ENCODE measurements at places on chromosomes 16 and 17.
A peak's percentile ranks its signal among the peaks of the same experiment; 100 is the strongest.

- no peak for DNase-seq
Observed at GRCh38 chr17:43536236-43536992, 9.7 kb downstream of the ETV4 start.

GRCh38 chr16:51119556-51119955 is 31.5 kb downstream of the SALL1 start:
- DNase-seq = no peak

DNA sequence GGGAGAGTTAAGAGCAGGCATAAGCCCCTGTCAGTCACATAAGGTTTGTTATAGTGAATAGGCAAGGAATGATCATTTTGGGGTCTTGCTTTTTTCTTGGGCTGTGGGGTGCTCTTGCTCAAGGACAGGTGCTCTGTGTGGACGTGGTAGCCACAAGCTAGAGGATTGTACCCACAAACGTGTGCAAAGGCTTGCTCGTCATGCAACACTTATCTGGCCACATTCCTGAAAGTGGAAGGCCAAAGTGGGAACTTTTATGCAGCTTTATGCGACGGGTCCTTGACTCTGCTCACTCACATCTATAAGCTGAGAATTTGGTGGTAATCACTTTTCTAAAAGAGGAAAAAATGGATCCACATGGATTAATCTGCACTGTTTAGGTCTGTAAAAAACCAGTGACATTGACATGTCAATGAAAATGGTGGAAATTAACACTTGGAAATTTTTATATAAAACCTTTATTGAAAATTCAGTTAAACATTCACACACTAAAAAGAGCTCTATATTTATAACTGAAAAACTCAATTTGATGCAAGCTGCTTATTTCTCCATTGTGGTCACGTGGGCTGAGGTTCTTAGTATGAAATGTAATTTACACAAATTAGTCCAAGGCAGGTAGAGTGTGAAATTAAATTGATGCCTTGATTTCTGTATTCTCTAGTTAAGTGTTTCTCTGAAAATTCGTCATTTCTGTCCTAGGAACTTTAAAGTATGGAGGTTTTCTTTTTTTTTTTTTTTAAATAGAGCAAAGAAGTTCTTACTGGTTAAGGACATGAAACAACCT is 162.3 kb downstream of the MSI2 start:
- no peak for DNase-seq

DNA sequence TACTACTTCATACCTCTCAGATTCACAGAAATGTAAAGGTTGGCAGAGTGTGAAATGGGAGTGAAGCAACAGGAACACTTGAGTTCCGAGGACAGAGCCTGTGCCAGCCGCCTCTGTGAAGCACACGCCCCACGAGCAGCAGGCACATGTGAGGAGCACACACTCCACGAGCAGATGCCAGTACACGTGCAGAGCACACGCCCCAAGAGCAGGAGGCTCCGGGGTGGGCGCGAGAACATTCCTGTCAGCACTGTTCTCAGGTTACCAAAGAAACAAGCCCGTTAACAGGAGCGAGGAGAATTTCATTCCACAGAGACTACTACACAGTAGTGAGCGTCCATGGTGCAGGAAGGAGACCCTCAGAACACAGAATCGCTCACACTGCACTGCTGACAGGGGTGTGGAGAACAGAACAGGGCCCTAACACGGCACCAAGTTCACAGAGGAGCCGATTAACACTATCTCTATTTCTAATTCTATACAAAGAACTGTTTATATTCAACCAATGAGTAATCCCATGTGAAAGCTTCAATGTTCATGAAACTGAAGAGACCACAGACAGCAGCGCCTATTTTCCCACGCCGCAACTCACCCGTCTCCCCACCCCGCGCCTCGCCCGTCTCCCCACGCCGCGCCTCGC is 40.1 kb downstream of the KLHDC4 start:
- no peak for DNase-seq

GRCh38 chr17:81428948-81429774 is 33.9 kb downstream of the BAHCC1 start:
- DNase-seq = no peak

- no peak for DNase-seq
Observed at GRCh38 chr16:17424771-17425170, 46.0 kb downstream of the XYLT1 start.

DNA sequence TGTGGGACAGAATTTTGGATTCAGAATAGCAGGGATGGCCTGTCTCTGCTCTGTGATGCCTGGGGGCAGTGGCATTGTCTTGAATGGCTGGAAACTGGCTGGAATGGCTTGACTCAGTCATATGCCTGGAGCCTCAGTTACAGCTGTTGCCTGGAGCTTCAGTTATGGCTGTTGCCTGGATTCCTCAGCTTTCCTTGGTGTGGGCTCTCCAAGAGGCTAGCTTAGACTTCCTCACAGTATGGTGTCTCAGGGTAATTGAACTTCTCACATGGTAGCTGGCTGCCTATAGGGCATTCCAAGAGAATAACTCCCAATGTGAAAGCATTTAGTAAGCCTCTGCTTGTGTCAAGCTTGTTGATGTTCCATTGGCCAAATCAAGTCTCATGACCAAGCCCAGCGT is 21.1 kb downstream of the KRT23 start:
- no peak for DNase-seq

GRCh38 chr16:86739808-86740207 is 161.5 kb downstream of the FOXL1 start:
- no peak for DNase-seq

- DNase-seq = no peak
Observed at GRCh38 chr17:68705714-68706076, 104.5 kb upstream of the FAM20A start.

GRCh38 chr16:70714581-70715054 is 28.8 kb upstream of the MTSS2 start:
- no peak for DNase-seq

DNA sequence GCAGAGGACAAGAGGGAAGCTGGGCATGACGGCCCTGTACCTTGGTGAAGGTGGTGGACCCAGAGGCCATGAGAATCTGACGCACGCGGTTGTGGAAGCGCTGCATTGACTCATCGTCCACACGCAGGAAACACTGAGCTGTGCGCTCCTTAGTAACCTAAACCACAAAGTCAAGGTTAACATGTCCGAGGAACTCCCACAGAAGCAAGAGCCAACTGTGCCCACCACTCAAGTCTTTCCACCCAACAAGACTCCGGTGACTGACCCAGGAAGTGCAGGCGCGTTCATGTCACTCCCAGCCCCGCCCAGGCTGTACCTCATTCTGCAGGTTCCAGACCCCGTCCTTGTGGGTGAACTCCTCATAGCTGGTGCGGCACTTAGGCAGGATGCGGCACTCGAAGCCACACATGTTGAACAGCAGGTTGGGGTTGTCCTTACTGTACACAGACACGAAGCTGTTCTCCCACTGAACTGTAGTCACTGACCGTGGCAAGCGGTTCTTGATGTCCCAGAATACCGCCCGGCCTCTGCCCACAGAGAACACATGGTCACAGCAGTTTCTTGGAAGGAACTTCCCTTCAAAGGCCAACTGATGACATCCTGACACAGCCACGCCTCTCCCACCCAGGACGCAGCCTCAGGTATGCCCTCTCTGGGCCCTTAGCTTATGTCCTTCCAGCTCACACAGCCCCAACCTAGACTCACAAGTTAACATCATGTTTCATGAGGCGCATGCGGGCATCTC is 11.5 kb downstream of the PRPF8 start:
- DNase-seq = peak; percentile 3

- no peak for DNase-seq
Observed at GRCh38 chr16:30482366-30482765, 9.8 kb downstream of the ITGAL start.

DNA sequence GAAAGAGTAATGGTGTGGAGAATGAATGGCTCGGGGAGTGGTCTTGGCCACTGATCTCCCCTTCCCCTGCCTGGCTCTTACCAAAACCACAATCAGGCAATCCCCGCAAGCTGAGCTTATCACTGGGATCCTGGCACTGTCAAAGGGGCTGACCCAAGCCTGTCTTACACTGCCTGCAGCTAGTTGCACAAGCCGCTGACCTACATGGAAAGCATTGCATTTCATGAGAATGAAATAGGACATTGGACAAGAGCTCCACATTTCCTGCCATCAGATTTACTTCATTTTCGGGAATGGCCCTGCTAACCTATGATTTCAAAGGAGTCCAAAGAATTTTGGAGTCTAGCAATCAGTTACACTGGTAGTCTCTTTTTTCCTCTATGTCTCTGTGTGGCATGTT is 146.4 kb downstream of the PCTP start:
- DNase-seq = no peak

- DNase-seq = no peak
Observed at GRCh38 chr16:66842765-66843164, 1.4 kb upstream of the CA7 start.

GRCh38 chr17:4362141-4362540 is 4.3 kb downstream of the UBE2G1 start:
- no peak for DNase-seq

- no peak for DNase-seq
Observed at GRCh38 chr17:77147357-77147801, 6.6 kb downstream of the SEC14L1 start.

GRCh38 chr16:14194721-14195120 is 123.6 kb downstream of the MRTFB start:
- DNase-seq = no peak

DNA sequence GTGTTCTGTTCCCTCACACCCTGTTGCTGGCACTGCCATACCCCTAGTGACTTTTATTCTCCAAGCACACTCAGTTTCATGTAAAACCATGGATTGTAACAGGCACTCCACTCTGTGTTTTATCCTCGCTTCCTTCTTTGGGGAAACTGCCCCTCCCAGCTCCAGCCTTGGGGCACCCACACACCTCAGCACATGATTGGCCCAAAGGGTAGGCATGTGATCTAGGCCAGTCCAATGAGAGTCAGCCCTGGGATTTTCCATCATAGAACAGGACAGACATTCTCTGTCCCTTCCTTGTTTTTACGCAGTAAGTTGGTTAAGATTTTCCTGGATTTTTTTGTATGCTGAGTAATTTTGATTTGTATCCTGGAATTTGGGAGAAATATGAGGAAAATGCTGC is 115.4 kb downstream of the C16orf95 start:
- no peak for DNase-seq

DNA sequence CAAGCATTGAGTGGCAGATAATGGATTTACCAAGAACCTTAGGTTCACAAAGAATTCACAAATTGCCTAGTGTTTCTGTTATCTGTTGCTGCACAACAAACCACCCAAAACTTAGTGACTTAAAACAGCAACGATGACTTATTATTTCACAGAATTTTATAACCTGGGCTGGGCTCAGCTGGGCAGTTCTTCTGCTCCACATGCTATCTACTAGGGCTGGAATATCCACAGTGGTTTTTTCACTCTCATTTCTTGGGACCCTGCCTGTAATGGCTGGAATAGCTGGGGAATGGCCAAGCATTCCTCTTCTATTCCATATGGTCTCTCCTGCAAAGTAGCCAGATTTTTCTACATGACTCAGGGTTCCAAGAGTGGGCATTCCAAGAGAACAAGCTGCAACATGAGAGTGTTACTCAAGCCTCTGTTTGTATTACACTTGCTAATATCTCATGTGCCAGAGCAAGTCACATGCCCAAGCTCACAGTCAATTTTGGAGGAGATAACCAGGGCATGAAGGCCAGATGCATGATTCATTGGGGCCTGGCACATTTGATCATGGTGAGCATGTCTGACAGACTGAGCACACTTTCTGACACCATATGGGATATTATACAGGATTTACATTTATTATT is 4.9 kb upstream of the PSMD7 start:
- DNase-seq = no peak

DNA sequence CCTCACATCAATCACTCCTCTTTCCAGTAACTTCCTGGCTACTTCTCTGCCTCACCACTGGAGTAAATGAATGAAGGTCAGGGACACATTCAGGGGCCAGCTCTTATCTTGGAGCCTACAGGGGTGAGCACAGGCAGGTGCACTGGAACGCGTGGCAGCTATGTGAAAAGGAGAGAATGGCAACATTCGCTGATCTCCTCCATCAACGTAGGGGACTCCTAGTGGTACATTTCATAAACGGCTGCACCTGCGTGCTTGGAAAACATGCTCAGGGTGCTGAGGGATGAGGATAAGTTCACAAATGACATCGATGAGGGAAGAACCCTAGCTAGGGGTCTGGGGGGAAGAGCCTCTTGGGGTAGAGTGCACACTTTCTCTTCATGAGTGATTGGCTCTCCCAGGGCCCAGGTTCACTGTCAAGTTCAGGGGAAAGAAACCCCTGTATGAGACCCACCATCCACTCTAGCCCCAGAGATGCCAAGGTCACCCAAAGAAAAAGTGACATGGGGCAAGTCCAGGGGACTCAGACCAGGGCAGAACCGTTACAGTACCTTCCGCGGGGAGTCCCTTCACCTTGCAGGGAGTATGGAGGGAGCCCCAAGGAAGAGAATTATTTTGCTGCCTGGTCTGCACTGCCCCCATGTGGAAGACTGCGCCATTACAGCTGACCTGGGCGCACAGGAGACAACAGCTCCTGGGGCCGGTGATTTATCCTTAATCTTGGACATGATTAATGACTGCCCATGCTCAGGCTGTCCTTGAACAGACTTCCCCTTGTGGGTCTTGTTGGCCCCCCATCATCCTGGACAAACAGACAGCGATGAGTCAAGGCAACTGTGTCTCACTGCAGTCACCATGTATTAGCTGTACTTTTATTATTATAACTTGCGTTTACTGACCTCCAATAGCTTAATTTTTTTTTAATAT is 30.1 kb downstream of the VAC14 start:
- peak; percentile 18 for DNase-seq

GRCh38 chr17:39027455-39028035 is 60.3 kb upstream of the FBXO47 start:
- no peak for DNase-seq

DNA sequence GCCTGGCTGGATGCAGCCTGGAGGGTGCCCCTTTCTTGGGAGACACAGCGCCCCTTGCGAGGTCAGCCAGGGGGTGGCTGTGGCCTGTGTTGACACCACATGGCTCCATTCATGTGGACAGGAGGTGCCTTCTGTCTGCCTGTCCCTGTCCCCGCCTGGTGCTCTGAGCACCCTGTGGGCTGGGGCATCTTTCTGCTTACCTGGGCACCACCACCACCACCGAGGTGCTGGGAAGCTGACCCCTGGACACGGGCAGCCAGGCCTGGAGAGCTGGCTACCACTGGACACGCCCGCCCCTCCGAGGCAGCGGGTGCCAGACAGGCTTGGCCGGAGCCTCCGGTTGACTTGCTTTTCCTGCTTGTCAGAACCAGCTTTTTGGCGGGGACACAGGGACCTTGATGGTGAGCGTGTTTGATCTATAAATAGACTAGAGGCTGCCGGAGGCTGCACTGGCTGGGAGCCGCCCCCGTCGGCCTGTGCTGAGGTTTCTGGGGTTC is 121.3 kb upstream of the GSE1 start:
- DNase-seq = no peak

GRCh38 chr16:53962041-53962440 is 258.1 kb downstream of the FTO start:
- DNase-seq = no peak

GRCh38 chr16:50821586-50821985 is 79.7 kb downstream of the CYLD start:
- no peak for DNase-seq

DNA sequence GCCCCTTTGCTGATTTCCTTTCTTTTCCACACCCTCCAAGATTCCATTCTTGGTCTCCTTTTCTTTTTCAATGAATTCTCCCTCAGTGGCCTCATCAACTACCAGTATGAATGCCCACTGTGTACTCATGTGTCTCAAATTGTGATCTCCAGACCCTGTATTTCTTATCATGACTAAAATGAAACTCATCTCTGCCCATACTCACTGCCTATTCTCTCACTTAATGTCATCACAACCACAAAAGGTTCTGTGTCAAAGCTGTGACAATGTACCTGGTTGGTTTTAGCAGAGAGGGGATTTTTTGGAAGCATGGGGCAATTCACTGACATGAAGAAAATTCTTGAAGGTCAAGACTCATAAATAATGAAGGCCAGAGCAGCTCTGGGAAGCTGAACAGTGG is 11.5 kb upstream of the TBX4 start:
- DNase-seq = no peak
